ENCODE measurements at places on chromosomes 12 and 14.

DNA sequence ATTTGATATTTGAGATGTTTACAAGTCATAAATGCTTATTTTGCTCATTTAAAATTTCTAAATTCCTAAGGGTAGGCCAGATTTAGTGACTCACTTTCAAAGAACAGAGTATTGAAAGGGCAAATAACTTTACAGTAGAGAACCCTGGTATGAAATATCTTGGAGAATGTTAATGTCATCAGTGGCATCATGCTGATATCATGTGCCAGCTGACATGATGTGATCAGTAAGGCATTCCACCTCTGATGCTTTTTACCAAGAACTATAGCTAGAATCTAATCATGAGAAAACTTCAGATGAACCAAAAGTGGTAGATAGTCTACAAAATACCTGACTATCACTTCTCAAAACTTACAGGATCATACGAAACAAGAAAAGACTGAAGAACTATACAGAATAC, 2.9 kb upstream of the FLRT2 start:
- H3K4me1 ChIP-seq: peaks cover 28% of the 10 kb centered on the region
- no peak overlapping the region for H3K27ac ChIP-seq
- peaks cover 9% of the 10 kb centered on the region for H3K27me3 ChIP-seq
- H3K4me3 ChIP-seq: no peak overlapping the region

GRCh38 chr12:27355979-27356378, 23.3 kb downstream of the BMAL2 start:
- no peaks in the 10 kb centered on the region for H3K36me3 ChIP-seq
- peaks cover 2% of the 10 kb centered on the region for H3K27me3 ChIP-seq
- DNase-seq: no peak

DNA sequence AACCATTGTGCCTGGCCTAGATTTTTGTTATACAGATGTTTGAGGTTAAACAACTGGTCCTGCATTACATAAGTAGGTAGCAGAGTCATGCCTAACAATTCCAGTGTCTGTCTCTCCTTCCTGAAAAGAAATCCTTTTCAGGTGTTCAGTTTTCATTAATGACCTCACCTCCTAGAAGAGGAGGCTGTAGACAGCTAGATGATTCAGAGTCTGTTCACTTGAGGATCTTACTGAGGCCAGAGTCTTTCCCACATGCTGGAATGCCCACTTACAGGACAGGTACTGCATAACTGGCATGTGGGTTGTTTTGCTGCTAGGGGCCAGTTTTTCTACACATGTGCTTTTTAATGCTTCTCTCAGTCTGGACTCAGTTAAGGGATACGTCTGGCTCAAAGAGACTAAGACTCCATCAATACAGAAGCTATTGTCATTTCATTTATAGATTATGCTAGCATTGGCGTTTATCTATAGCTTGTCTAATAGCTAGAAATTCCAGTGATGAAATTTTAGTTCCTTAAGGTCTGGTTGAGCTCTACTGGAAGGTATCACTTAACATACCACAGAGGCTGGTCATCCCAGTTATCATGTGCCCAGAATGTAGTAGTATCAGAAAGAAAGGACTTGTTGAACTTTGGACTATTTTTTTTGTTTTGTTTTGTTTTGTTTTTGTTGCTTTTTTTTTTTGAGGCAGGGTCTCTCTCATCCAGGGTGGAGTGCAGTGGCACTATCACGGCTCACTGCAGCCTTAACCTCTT, 206.4 kb downstream of the ERC1 start:
- H3K36me3 ChIP-seq: peaks cover 26% of the 10 kb centered on the region
- H3K4me1 ChIP-seq: no peaks in the 10 kb centered on the region
- no peak overlapping the region for H3K4me3 ChIP-seq
- no peak overlapping the region for H3K27ac ChIP-seq

GRCh38 chr14:52363041-52363704, 49.1 kb downstream of the PTGER2 start:
- H3K27ac ChIP-seq: no peak overlapping the region
- no peak overlapping the region for H3K4me3 ChIP-seq
- H3K27me3 ChIP-seq: no peaks in the 10 kb centered on the region
- no peaks in the 10 kb centered on the region for H3K36me3 ChIP-seq
- DNase-seq: no peak

- no peak overlapping the region for H3K4me3 ChIP-seq
- no peak overlapping the region for H3K27ac ChIP-seq
- peaks cover 3% of the 10 kb centered on the region for H3K27me3 ChIP-seq
- no peak for DNase-seq
- no peaks in the 10 kb centered on the region for H3K36me3 ChIP-seq
Observed at GRCh38 chr12:74339211-74339610, 198.4 kb upstream of the ATXN7L3B start.

GRCh38 chr14:21256539-21257393, 12.5 kb downstream of the HNRNPC start:
- peak overlapping the region; percentile 82 for H3K4me3 ChIP-seq
- peak overlapping the region; percentile 88 for H3K27ac ChIP-seq
- DNase-seq: no peak
- H3K36me3 ChIP-seq: peaks cover 32% of the 10 kb centered on the region

- DNase-seq: no peak
- H3K36me3 ChIP-seq: no peaks in the 10 kb centered on the region
- peak overlapping the region; percentile 98 for H3K27ac ChIP-seq
- peaks cover 70% of the 10 kb centered on the region for H3K4me1 ChIP-seq
- H3K27me3 ChIP-seq: peaks cover 20% of the 10 kb centered on the region
Observed at GRCh38 chr12:50924131-50924438, 28.3 kb upstream of the HIGD1C start.

- no peak overlapping the region for H3K27ac ChIP-seq
- DNase-seq: no peak
- H3K36me3 ChIP-seq: no peaks in the 10 kb centered on the region
- H3K27me3 ChIP-seq: peaks cover 4% of the 10 kb centered on the region
- no peaks in the 10 kb centered on the region for H3K4me1 ChIP-seq
- no peak overlapping the region for H3K4me3 ChIP-seq
Observed at GRCh38 chr14:36362648-36363047, 42.2 kb upstream of the MBIP start.

- no peak overlapping the region for H3K27ac ChIP-seq
- peaks cover 34% of the 10 kb centered on the region for H3K36me3 ChIP-seq
- no peak overlapping the region for H3K4me3 ChIP-seq
- DNase-seq: no peak
Observed at GRCh38 chr14:20295067-20295466, 10.7 kb downstream of the TTC5 start.

GRCh38 chr12:11672256-11673191, 23.1 kb downstream of the ETV6 start:
- H3K4me1 ChIP-seq: peaks cover 69% of the 10 kb centered on the region
- no peak for DNase-seq
- H3K27ac ChIP-seq: no peak overlapping the region
- H3K36me3 ChIP-seq: no peaks in the 10 kb centered on the region
- no peak overlapping the region for H3K4me3 ChIP-seq

GRCh38 chr12:113119980-113120669, 15.4 kb downstream of the RASAL1 start:
- no peaks in the 10 kb centered on the region for H3K4me1 ChIP-seq
- H3K4me3 ChIP-seq: no peak overlapping the region
- no peaks in the 10 kb centered on the region for H3K36me3 ChIP-seq
- H3K27me3 ChIP-seq: peaks cover 4% of the 10 kb centered on the region
- no peak overlapping the region for H3K27ac ChIP-seq
- DNase-seq: no peak

- H3K27ac ChIP-seq: no peak overlapping the region
- peaks cover 6% of the 10 kb centered on the region for H3K36me3 ChIP-seq
- no peak for DNase-seq
- no peaks in the 10 kb centered on the region for H3K27me3 ChIP-seq
- H3K4me3 ChIP-seq: no peak overlapping the region
Observed at GRCh38 chr14:102162487-102162886, 22.8 kb downstream of the WDR20 start.

DNA sequence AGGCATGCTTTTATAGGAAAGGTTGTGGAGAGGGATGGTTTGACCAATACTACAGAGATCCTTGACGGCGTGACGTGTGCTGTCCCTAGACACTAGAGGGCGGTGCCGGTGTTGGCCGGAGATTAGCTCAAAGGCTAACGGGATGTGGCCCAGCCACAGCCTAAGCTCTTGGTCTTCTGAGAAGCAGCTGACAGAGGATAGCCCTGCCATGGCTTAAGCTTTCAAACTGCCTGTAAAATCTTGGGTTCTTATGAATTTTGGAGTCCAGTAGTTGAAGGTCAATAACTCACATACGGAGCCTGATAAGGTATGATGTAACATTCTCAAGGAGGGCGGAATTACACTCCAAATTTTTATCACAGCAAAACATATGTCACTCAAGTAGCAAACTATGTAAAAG, 515.7 kb upstream of the ATXN7L3B start:
- no peaks in the 10 kb centered on the region for H3K27me3 ChIP-seq
- H3K4me1 ChIP-seq: no peaks in the 10 kb centered on the region
- DNase-seq: peak; percentile 3
- H3K4me3 ChIP-seq: no peak overlapping the region

DNA sequence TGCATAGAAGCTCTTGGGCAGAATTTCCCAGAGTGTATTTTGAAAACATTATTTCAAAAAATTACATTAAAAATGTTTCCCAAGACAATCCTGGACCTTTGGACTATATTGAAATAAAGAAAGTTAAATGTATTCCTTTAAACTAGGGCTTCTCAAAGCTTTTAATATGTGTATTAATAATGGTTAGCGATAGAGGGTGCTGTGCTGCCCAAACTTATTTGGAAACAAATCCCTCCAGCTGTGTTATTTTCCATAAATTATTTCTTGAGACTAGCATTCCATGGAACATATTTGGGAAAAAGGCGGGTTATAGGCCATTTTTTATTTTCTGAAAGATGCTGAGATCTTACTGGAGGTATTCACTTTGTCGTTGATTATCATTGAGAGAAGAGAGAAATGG, 397.8 kb upstream of the MIS18BP1 start:
- no peaks in the 10 kb centered on the region for H3K4me1 ChIP-seq
- H3K27ac ChIP-seq: no peak overlapping the region
- H3K36me3 ChIP-seq: no peaks in the 10 kb centered on the region
- no peak for DNase-seq
- no peak overlapping the region for H3K4me3 ChIP-seq

- no peak overlapping the region for H3K4me3 ChIP-seq
- no peaks in the 10 kb centered on the region for H3K36me3 ChIP-seq
- no peaks in the 10 kb centered on the region for H3K4me1 ChIP-seq
- H3K27me3 ChIP-seq: peaks cover 8% of the 10 kb centered on the region
- no peak overlapping the region for H3K27ac ChIP-seq
- no peak for DNase-seq
Observed at GRCh38 chr12:101243074-101243473, 33.0 kb upstream of the SLC5A8 start.

DNA sequence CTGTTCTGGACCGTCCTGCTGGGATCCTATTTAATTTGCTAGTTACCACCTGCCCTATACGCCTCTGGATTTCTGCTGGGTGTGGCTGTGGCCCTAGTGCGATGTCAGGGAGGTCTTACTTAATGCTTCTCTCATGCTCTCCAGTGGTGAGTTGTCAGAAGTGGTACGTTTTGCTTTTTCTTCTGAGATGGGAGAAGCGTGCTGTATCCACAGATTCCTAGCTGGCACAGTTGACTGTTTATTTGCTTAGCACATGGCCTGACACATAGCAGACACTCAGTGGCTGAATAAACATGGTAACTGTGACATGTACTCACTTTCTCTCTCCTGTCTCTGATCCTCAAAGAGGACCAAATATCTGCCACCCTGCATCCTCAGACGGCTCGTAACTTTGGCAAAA, 107.3 kb downstream of the CACNA1C start:
- peaks cover 3% of the 10 kb centered on the region for H3K27me3 ChIP-seq
- H3K27ac ChIP-seq: no peak overlapping the region
- DNase-seq: no peak
- H3K4me1 ChIP-seq: no peaks in the 10 kb centered on the region
- H3K36me3 ChIP-seq: no peaks in the 10 kb centered on the region
- no peak overlapping the region for H3K4me3 ChIP-seq

GRCh38 chr14:83133981-83134645, 1600.5 kb upstream of the SEL1L start:
- H3K4me3 ChIP-seq: no peak overlapping the region
- DNase-seq: no peak
- H3K27ac ChIP-seq: no peak overlapping the region
- H3K4me1 ChIP-seq: no peaks in the 10 kb centered on the region
- no peaks in the 10 kb centered on the region for H3K36me3 ChIP-seq
- H3K27me3 ChIP-seq: no peaks in the 10 kb centered on the region

DNA sequence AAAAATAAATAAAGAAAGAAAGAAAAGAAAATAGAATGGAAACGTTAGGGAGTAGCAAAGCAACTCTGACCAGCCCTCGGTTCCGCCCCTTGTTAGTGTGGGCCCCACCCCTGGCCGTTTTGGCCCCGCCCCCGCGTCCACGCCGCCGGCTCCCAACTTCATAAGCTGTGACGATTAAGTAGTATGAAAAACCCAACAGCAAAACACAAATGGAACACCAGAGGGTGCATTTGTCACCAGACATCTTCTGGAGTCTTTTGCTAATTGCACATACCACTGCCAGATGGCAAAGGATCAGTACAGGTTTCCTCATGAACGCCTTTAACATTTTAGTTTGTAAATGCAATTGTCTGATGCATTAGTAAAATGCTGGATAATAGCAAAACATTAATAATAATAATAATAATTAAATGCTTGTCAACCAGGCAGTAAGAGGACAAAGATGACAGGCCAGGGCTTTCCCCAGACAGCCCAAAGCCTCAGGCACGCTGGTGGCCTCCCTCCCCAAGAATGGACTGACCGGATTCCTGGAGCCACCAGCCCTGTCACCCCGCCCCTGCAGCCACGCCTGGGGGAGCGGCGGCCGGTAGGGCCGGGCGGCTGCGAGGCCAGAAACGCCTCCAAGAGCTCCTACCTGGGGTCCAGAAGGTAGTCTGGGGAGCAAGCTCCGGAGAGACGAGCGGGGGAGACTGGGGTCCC, 23.6 kb downstream of the HSP90AA1 start:
- peak; percentile 76 for DNase-seq
- H3K27ac ChIP-seq: no peak overlapping the region
- H3K36me3 ChIP-seq: no peaks in the 10 kb centered on the region
- H3K4me3 ChIP-seq: no peak overlapping the region
- H3K4me1 ChIP-seq: peaks cover 10% of the 10 kb centered on the region
- H3K27me3 ChIP-seq: no peaks in the 10 kb centered on the region

DNA sequence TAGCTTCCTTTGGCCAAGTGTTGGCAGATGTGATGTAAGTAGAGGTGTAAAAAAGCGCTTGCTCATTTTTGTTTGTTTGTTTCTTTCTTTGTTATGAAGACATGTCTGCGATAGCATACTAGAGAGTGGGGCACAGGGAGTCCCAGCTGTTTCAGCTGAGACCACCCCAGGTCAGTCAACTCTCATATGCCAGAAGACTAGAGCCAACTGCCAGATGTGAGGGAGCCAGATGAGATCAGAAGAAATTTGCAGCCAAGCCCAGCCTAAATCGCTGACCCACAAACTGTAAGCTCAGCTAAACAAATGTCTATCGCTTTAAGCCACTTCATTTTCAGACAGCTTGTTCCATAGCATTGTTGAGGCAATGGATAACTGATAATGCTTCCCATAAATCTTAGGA, 397.1 kb downstream of the APAF1 start:
- H3K36me3 ChIP-seq: no peaks in the 10 kb centered on the region
- H3K27me3 ChIP-seq: peaks cover 4% of the 10 kb centered on the region
- no peak for DNase-seq
- H3K27ac ChIP-seq: no peak overlapping the region
- no peak overlapping the region for H3K4me3 ChIP-seq

DNA sequence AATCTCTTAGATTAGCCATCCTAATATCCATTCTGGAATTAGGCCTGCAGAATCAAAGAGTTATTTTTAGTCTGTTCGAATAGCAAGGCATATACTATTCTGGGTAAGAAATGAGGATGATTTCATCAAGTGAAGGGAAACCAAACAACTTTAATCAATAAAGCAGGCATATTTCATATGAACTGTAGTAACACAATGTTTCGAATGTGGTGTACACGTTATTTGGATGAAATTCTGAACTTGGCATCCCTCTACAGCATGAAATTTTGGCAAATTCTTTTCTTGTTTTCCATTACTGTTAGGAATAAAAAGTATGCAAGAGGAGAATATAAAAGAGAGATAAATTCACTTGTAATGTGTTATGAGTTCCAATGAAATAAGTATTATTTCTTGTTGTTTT, 1233.3 kb upstream of the SEL1L start:
- no peak overlapping the region for H3K27ac ChIP-seq
- H3K27me3 ChIP-seq: no peaks in the 10 kb centered on the region
- H3K4me1 ChIP-seq: no peaks in the 10 kb centered on the region
